Fibroblast of lung (primary cell): ENCODE measurements at places on chromosomes 2 and 18. TPM values are rescaled to one million over a fixed set of nuclear protein-coding genes. Genes with fewer than 3 reads are reported as not detected.

The EFR3B gene
- total RNA-seq, result 0.50 and 0.51 TPM in 2 replicates

The ALPI gene
- total RNA-seq, result not detected in 2 replicates

The SLC11A1 gene
- 0.17 and 0.26 TPM in 2 replicates for total RNA-seq

The FTCDNL1 gene
- 2.3 and 3.6 TPM in 2 replicates for total RNA-seq

The RABL2A gene
- 6.9 and 11.7 TPM in 2 replicates for total RNA-seq

The CAPN14 gene
- under 0.01 and 0.17 TPM in 2 replicates for total RNA-seq

The KCNJ3 gene
- not detected in 2 replicates for total RNA-seq

The BOLL gene
- not detected in 2 replicates for total RNA-seq

The SYT4 gene
- not detected in 2 replicates for total RNA-seq

The NLRC4 gene
- not detected in 2 replicates for total RNA-seq

The MARCO gene
- total RNA-seq, result not detected in 2 replicates

The STON1 gene
- 12.1 and 16.7 TPM in 2 replicates for total RNA-seq

The BOLA3 gene
- total RNA-seq, result 19.5 and 28.2 TPM in 2 replicates

The EGR4 gene
- total RNA-seq, result under 0.01 TPM in 1 of 2 replicates, not detected in the other

The SERPINB4 gene
- total RNA-seq, result not detected in 2 replicates

The AQP12B gene
- not detected in 2 replicates for total RNA-seq

The RTP5 gene
- total RNA-seq, result not detected in 2 replicates

The TTR gene
- total RNA-seq, result not detected in 2 replicates

The TRIM43 gene
- total RNA-seq, result not detected in 2 replicates

The TLK1 gene
- 18.2 and 29.9 TPM in 2 replicates for total RNA-seq

The ALPG gene
- total RNA-seq, result not detected in 2 replicates

The TEKT4 gene
- total RNA-seq, result not detected in 2 replicates

The CRYGD gene
- not detected in 2 replicates for total RNA-seq

The POTEJ gene
- not detected in 2 replicates for total RNA-seq

The TRABD2A gene
- total RNA-seq, result 10.8 and 14.4 TPM in 2 replicates

The RNU2-63P gene
- total RNA-seq, result 46.0 and 268 TPM in 2 replicates

The TAF4B gene
- total RNA-seq, result 2.0 and 2.6 TPM in 2 replicates

The PLA2R1 gene
- 3.1 and 8.3 TPM in 2 replicates for total RNA-seq

The GPC1 gene
- 67.8 and 218 TPM in 2 replicates for total RNA-seq

The HOXD10 gene
- not detected in 2 replicates for total RNA-seq

The OTOF gene
- not detected in 2 replicates for total RNA-seq

The CDK5R2 gene
- total RNA-seq, result under 0.01 and 0.17 TPM in 2 replicates

The DLX1 gene
- total RNA-seq, result not detected in 2 replicates

The ACADL gene
- total RNA-seq, result 0.50 and 0.51 TPM in 2 replicates

The INPP5D gene
- 0.33 and 0.51 TPM in 2 replicates for total RNA-seq

The IL18RAP gene
- total RNA-seq, result under 0.01 TPM in 1 of 2 replicates, not detected in the other

The MAL gene
- total RNA-seq, result under 0.01 TPM in 1 of 2 replicates, not detected in the other

The CNDP1 gene
- total RNA-seq, result not detected in 2 replicates

The TNFRSF11A gene
- 0.26 and 0.66 TPM in 2 replicates for total RNA-seq
